ENCODE measurements at places on chromosomes 3 and 15.
A peak's percentile ranks its signal among the peaks of the same experiment; 100 is the strongest.

GRCh38 chr3:138724443-138724842, 110.3 kb downstream of the PIK3CB start:
- DNase-seq = no peak

DNA sequence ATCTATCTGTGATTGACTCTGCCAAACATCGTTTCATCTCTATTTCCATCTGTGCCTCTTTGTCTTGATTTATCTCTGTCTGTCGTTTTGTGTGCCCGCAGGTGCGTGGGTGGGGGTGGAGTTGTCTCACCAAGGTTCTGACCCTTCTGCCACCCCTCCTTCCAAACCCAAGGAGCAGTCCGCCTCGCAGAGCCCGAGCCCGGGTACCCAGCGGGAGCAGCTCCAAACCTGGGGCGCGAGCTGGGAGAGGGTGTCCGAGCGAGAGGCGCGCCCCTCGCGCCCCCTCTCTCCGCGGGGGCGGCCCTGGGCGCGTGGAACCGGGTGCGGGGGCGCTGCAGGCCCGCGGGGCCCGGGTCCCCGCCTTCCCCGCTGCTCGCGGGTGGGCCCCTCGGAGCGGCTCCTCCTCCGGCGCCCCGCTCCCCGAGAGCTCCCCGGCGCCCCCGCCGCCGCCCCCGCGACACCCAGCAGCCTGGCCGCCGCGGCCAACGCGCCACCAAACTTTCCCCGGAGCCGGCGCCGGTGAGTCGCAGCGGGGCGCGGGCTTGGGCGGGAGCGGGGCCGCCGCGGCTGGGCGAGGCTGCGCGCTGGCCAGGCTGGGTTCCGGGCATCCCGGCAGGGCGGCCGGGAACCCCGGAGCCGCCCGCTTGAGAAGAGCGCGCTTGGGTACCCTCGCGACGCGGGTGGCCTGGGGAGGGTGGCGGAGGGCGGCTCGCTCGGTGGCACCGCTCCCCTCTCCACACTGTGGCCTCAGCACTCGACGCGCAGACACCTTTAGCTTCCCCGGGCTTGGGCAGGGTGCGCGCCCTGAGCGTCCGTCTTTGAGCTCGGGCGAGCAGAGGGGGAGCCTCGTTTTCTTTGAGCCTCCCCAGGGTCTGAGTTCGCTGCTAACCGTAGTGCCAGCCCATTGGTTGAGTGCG, at the start of gene HRH1:
Gene HRH1, plus strand, starts transcription at position 458 of the 917 bp plus-strand sequence. CDS start 104,545 bp downstream, outside the sequence.
- peak; percentile 61 for DNase-seq

DNA sequence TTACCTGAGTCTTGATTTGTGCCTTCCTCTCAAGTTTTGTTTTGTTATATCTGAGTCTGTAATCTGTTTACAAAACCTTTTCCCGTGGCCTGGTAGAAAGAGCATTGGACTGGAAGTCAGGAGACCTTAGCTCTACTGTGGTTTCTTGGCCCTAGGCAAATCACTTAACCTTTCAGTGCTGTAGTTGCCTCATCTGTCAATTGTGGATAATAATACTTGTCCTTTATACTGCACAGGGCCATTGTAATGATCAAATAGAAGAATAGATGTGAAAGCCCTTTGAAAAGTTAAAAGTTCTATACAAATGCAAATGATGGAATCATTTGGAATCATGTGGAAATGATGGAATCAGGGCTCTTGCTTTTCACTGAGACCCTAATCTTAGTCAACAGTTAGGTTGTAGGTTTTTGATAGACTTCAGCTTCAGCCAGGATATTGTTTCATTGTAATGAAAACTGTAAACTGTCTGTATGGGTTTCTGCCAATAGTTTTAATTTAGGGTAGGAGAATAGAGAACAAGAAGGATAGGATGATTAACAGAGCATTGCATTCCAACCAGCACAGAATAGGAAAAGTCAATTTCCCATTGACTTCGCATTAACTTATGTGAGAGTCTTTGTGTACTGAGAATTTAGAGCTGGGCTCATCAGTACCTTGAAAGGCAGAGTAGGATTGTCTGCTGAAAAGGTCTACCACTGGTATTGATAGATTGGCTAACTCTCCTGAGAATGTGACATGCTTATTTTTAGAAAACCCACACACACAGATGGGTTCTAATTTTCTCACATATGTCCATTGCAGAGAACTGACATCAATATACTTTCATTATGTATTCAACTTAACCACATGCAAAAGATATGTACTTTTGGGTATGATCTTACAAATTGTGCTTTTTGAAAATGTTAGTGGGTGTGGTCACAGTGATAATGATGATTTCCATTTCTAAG, 21.8 kb downstream of the MAP2K5 start:
- no peak for DNase-seq

DNA sequence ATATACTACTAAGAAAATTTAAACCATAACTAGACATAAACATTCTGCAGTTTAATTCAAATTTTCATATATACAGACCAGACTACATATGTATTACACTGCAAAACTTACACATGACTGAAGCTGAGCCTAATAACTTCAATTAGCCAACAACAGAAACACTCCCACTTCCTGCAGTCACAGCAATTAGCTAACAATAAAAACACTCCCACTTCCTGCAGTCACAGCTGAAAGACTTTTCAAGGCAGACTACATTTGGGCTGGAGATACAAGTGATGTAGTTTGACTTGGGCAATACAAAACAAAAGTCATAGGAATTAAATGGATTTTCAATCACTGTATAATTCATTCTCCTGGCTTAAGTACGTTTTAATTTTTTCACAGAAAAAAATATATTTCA, 10.3 kb downstream of the TM2D3 start:
- no peak for DNase-seq

- DNase-seq = peak; percentile 42
Observed at GRCh38 chr15:92205255-92205739, 188.4 kb upstream of the ST8SIA2 start.

DNA sequence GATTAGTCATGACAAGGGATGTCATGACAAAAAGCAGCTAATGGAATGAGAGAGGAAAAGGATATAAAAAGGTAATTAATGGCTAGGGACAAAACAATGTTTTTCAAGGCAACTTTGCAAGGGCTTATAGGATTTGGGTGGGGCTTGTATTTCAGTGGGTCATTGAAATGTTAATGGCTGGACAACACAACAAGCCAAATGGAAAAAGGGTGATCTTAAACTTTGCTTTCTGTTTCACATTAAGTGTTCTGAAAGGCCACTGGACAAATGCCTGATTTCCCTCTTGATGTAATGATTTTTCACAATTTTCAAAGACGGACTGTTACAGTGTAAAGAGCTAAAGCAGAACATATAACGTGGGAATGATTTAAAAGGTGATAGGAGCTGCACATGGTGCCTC, 345.0 kb downstream of the TUSC7 start:
- no peak for DNase-seq

DNA sequence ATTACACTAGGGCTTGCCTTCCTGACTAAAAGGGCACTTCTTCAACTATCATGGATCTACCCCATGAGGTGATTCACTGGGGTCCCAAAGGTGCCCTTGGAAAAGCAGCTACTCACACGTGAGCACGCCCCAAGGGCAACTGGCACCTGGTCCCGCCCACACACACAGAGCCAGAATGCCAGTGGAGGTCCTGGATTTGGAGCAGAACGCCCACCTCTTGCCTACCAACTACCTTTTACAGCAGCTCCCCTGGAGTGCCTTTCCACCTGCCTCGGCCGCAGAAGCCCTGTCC, 1.8 kb upstream of the CTDSPL start:
- no peak for DNase-seq

DNA sequence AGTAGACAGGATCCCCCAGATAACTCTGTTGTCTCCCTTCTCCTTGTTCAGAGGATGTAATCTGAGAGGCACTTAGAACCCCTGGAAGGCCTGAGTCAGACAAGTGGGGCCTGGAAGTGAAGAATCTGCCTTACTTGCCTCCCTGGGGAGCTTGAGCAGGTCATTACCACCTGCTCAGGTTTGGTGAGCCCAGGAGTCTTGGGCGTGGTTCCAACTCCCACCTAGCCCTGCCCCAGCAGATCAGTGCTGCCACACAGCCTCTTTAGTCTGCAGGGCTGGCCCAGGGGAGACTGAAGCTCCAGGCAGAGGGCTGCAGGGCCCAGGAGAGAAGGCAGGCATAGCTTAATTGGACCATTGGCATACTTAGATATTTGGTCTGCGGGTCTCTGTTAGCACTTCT, 230.0 kb downstream of the ERC2 start:
- no peak for DNase-seq

DNA sequence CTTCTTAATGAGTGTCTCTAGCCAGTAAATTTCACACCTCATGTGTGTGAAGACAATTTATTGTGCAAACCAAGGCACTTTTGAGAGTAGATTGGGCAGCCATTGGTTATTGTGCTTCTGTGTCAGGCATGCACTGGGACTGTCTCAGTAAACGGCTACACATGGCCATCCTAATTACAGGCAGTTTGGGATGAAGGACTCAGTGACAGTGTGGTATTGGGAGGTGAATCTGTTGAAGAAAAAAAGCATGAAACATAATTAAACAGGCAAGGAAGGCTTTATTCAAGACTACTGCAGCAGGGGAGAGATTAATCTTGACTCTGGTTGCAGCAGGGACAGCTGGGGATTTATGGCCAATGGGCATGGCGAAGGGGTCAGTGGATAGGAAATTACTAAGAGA, 57.8 kb upstream of the NUDT16 start:
- no peak for DNase-seq

GRCh38 chr15:82621970-82622369, 25.2 kb downstream of the CPEB1 start:
- no peak for DNase-seq

DNA sequence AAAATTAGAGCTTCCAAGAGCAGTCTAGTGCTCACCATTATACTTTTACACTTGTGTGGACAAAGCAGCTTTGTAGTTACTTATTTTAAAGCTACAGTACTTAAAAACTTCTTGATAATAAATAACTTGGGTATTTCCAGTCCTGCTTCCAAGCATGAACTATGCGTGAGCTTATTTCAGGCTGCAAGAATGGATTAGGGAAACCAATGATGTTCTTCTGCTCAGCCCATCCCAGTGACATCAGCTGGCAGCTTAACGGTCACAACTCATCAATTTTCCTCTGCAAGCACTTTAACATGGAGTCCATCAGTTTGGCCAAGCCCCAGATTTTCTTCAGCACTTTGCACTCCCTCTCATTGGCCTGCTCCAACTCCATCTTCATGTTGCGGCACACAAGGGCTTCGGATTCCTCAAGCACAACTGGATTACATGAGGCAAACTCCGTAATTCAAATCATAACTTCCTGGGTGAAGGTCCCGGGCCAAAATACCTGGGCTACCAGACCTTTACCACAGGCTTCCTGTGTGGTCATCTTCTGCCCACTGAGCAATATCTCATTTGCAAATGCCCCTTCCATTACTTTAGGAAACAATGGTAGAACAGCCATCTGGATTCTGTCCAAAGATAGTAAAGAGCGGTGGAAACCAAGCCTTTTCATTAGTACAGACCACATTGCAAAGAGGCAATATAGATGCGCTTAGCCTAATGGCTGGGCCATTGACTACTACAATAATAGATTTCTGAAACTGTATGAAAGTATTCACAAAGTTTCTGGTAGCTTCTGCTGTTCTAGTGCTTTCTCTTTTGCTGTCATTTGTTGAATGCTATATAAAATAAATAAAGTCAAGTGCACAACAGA, 87.5 kb upstream of the DAZL start:
- DNase-seq = no peak

DNA sequence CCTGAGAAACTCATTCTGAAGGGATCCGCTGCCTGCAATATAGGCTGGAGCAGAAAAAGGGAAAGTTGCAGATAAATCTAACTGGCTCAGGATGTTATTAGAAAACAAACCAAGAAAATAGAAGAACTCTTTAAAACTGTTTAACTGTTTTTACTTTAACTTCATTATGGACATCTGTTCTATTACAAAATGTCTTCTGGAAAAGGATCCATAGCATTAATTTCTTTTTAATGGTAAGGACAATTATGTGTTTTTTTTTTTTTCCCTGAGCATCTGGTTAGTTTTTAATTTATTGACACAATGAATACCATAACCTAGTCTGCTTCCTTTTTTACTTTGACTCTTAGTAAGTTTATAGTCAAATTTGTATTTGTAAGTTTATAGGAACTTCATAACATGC, 239.5 kb downstream of the NAALADL2 start:
- DNase-seq = no peak

- DNase-seq = no peak
Observed at GRCh38 chr15:29518442-29518841, 248.8 kb upstream of the NSMCE3 start.

DNA sequence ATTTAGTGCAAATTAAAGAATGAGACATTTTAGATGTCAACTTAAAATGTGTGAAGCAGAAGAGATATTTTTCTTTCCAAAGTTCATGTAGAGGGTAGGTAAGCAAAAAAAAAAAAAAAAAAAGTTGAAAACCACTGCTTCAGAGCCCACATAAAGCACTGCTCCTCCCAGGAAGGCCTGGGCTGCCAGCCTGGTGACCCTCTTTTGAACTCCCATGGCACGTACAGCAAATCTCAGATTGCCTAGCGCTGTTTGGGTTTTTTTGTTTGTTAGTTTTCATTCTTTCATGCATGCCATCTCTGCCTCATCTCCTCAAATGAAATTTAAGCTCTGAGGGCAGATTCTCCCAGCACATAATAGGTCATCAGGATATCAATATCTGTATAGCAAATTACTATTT, 120.1 kb downstream of the SRGAP3 start:
- DNase-seq = no peak

DNA sequence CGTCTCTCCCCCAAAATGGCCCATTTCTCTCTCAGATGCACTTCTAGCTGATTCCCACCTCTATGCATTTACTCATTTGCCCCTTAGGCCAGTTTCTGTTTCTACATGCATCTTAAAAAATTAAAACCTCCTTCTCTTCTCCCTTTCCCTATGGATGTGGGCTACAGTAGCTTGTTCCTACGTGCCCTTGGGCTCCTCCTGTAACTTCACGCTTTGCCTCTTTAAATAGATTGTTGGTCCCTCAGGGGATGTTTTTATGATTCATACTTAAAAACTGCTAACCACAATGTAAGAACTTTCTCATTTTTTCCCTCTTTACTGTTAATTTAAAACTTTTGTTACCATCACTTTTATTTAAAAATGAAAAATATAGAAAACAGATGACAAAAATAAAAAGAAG, 185.6 kb upstream of the MRPL3 start:
- DNase-seq = no peak

DNA sequence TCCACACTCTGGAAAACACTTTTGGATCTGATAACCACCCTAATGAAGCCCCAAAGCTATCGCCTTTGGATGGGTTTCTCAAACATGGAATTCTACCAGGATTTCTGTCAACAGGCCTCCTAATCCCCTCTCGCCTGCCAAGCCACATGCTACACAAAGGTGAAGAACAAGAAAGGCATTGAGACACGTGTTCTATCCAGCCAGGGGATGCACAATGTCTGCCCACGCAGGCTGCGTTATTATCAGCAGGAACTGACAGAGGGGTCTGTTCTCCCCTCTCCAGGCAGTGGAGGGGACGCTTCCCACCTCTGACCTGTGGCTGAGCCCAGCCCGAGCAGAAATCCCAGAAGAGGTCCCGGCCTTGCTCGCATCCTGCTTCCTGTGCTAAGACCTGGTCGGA, 45.4 kb upstream of the THBS1 start:
- no peak for DNase-seq

Measured in hepatocyte (in vitro differentiated cells).